ENCODE measurements at places on chromosomes 7 and 10.

DNA sequence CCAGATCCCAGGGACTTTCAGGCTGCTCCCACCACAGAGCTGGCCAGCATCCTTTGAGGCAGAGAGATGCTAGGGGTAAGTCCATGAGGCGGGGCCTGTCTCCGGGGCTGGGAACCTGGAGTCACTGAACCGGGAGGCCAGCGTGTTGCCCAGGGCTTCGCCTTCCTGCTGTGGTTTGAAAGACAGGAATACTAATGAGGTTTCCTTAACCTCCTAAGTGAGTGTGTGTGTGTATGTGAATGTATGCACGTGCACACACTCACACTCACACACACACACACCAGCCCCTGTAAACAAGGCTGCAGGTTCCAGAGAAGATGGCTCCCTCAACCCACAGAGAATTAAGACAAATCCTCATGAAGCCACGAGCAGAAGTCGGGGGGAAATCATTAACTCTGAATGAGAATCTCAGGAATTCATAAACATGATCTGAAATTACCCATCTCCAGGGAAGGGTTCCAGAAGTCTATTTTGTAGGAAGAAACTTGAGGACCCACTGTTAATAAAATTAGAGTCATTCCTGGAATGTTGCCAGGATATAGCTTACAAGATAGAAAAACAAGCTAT, 20.3 kb upstream of the PFKP start:
- DNase-seq = no peak

DNA sequence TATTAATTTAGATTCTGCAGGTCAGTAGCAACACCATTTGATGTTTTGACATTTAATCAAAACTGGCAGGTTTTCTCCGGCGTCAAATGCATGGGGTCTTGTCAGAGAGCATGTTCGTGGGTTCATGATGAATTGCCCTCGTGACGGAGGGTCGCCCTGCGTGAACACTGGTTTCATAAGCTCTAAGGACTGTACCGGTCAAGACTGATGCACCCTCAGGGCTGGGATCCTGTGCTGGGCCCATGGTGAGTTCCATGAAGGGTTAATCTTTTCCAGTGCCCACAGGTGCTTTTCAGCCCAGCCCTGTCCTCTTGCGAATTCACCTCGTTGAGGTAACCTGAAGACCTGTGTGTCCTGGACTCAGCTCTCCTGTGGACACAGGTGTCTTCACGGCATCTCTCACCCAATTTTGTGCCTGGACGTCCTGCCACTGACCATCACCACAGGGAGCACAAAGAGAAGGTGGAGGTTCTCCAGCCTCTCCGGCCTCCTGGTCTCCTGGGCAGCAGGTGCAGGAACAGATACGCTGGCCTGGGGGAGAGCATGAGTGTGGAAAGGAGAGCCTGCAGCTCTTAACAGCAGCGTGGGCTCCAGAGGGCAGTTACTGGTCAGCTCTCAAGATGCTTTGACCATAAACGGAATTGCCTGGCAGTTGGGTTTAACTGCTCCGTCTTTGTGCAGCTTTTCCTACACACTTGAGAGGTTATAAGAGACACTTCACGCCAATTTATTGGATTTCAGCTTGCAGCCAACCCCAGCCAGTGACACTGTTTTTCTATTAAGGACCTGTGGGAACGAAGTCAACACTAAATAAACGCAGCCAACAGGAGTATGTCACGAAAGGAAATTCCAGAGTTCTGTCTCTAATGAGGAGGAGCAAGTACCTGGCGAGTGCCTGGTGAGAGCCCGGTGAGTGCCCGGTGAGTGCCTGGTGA, 37.4 kb upstream of the CFAP46 start:
- no peak for DNase-seq

DNA sequence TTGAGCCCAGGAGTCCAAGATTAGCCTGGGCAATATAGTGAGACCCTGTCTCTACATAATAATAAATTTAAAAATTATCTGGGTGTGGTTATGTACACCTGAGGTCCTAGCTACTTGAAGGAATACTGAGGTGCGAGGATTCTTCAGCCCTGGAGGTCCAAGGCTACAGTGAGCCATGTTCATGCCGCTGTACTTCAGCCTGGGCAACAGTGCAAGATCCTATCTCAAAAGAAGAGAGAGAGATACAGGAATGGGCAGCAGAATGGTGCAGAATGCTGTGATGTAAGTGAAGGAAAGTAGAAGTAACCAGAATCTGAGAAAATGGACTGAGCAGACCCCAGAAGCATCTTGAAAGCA, 62.7 kb upstream of the EXOC4 start:
- DNase-seq = no peak

GRCh38 chr10:98382691-98383101, 32.3 kb downstream of the PYROXD2 start:
- no peak for DNase-seq

- DNase-seq = no peak
These were observed 7.7 kb upstream of the ABCB1 start for GRCh38 chr7:87608431-87608830.

DNA sequence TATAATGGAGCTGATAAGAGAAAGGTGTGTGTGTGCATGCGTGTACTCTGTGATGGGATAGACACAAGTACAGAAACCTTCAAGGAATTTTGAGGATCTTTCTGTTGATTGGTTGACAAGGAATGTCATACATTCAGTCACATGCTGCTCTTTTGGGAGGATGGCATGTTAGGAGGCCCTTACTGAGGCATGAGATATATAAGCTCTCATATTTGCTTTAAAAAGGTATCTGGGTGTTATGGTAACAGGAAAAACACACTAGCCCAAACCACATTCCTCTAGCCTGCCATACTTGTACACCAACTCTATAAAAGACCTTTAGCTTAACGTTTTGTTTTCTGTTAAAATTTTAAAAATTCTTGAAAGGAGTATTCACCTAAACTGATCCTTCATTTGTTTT, 72.5 kb upstream of the EGFR start:
- no peak for DNase-seq

GRCh38 chr7:2521341-2521745, 1.8 kb downstream of the LFNG start:
- DNase-seq = no peak

DNA sequence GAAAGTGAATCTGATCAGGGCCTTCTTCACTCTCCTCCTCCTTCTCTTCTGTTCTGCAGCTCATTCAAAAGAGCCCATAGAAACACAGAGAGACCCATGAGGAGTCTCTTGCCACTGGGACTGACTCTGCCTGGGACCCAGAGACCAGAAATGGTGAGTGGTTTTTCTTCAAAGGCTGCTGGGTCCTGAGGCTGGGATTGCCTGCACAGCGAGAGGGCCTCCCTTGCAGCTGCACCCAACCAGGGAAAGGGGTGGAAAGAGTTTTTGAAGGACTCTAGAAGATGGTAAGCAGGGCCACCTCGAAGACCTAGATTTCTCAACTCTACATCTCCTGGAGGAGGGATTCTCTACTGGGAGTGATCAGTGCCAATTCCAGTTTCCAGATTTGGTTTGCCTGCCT, 15.5 kb upstream of the HOXA13 start:
- no peak for DNase-seq

- DNase-seq = no peak
These were observed 143.1 kb upstream of the FGFR2 start for GRCh38 chr10:121741248-121741792.

GRCh38 chr7:36986948-36987724, 262.8 kb upstream of the AOAH start:
- DNase-seq = peak; percentile 68

GRCh38 chr7:24444666-24445440, 128.4 kb upstream of the PALS2 start:
- DNase-seq = no peak

GRCh38 chr10:51421853-51422252, 277.5 kb downstream of the CSTF2T start:
- DNase-seq = no peak

DNA sequence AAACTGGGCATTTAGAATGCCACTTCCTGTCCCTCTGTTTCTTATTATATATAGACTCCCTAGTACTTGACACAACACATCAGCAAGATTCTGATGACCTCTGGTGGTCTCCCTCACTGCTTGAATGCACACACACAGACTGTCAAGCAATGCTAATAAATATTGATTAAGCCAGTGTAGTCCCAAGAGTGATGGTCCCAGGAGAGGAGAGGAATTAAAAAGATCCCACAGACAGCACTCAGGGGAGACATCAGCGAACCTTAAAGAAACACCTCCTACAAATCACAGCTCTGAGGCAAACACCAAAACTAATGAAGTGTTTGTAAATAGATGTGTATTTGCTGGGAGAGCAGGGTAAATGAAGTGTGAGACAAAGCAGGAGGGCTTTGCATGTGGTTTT, 1291.2 kb downstream of the XPNPEP1 start:
- DNase-seq = no peak

GRCh38 chr10:89665302-89665701, 20.3 kb upstream of the PANK1 start:
- DNase-seq = no peak

- DNase-seq = no peak
These were observed 57.9 kb downstream of the PRF1 start for GRCh38 chr10:70544431-70545340.

DNA sequence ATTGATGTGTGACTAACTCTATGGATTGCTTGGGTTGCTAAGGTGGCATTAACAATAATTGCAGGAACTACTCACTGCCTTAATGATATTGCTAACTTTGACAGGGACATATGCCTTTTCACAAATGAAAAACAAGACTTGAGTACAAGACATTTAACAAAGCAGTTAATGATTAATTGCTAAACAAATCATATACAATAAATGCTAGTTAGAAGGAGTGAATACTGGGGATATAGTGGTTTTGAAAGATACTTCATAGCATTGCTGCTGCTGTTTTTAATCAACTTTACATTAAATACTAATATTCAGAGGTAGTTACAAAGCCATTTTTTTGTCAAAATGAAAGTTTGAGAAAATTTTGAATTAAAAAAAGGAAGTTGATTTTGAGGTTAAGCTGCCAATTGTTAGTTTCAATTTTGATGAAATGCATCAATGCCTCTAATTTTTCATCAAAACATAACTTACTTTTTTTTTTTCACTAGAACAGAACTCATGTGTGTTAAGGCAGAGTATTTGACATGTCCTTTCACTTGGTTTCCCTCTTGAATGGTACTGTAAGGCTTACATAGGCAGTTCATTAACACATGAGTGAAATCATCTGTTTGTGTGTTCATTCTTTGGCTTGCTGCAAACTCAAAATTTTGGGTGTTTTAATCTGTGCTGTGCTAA, 106.2 kb upstream of the SEMA3D start:
- no peak for DNase-seq

DNA sequence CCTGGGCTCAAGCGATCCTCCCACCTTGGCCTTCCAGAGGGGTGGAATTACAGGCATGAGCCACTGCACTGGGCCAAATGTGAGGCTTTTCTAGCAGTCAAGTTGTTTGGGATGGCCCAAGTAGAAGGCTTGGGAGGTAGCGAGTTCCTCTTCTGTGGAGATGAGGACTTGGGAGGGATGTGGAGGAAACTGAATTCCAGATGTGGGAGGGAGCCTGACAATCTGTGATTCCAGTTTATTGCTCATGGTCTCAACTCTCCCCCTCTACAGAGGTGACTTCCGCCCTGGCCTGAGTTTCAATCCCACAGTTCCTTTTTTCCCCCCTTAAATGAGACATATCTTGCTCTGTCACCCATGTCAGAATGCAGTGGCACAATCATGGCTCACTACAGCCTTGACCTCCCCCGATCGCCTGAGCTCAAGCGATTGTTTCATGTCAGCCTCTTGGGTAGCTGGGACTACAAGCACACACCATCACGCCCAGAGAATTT, 3.4 kb downstream of the STYXL1 start:
- DNase-seq = no peak

DNA sequence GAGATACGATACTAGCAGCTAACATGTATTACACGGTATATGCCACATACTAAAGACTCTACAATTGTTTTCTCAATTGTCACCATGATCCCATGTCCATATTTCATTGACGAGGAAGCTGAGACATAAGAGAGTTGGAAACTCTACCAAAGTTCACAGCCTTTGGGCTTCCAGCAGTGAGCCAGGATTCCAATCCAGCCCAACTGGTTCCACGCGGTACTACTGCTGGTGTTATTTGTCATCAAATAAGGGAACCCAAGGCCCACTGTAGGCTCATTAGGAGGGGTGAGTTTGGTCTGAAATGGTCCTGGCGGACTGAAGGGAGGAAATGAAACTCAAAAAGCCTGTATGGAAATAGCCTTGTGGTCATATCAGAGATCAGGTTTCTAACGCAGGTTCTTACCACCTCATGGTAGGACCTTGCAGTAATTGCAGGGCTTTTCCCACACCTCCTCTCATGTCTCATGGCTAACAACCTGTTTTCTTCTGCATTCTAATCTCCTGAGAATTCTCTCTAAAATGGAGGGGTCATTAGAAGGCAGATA, 814.6 kb downstream of the LRMDA start:
- no peak for DNase-seq

DNA sequence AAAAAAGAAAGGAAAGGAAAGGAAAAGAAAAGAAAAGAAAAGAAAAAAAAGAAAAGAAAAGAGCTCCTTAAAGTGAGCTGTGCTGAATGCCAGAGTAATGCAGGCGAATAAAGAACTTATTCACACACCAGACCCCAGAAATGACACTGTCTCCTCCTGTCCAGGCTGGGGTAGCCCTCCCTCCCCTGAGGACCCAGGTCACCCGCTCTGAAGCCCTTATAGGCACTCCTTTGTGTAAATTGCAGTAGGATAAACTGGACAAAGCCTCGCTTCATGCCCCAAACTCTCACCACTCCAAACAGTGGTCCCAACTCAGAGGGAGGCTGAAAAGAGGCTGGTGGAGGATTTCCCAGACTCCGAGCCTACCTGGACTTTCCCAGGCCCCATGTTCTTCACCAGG, 46.3 kb downstream of the PKD1L1 start:
- DNase-seq = no peak

DNA sequence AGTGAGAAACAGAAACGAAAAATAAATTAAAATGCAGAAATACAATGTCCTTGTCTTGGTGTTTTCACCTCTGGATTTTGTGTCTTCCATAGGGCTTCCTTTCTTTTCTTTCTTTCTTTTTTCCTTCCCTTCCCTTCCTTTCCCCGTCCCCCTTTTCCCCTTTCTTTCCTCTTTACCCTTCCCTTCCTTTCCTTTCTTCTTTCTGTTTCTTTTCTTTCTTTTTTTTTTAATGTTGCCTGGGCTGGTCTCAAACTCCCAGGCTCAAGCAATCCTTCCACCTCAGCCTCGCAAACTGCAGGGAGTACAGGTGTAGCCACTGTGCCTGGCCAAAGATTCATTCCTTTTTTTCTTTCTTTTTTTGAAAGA, 8.8 kb downstream of the ZNF853 start:
- no peak for DNase-seq

- DNase-seq = no peak
These were observed 121.3 kb downstream of the PPP1R9A start for GRCh38 chr7:95028683-95029082.

- no peak for DNase-seq
These were observed 139.6 kb downstream of the SKAP2 start for GRCh38 chr7:26724795-26725194.

DNA sequence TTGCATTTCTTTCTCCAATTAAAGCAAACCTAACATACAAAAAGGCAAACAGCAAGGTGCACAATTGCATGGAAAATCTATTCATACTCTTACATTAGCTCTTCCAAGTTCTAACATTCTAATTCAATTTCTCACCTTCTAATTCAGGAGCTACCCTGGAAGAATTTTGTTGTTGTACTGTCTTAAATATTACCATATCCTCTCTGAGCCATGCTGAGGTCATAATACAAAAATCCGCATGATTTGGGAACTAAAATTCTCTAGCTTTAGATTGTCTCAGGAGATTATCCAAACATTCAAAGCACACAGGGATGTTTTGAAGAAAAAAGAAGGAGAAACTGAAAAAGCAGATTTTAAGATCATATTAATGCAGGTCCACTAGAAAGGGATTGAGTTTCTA, 229.9 kb downstream of the KIAA1217 start:
- no peak for DNase-seq

GRCh38 chr10:130761788-130762301, 549.7 kb downstream of the TCERG1L start:
- peak; percentile 21 for DNase-seq
